ENCODE measurements at places on chromosomes 12 and 14. TPM values are rescaled to one million over a fixed set of nuclear protein-coding genes. Genes with fewer than 3 reads are reported as not detected.

- no peak for DNase-seq
These were observed 50.8 kb upstream of the MAX start for GRCh38 chr14:65153101-65153500.

- DNase-seq = peak; percentile 57
These were observed 5.5 kb downstream of the TMEM52B start for GRCh38 chr12:10184261-10184843.

- no peak for DNase-seq
These were observed 8.0 kb upstream of the SERPINA12 start for GRCh38 chr14:94517248-94517640.

DNA sequence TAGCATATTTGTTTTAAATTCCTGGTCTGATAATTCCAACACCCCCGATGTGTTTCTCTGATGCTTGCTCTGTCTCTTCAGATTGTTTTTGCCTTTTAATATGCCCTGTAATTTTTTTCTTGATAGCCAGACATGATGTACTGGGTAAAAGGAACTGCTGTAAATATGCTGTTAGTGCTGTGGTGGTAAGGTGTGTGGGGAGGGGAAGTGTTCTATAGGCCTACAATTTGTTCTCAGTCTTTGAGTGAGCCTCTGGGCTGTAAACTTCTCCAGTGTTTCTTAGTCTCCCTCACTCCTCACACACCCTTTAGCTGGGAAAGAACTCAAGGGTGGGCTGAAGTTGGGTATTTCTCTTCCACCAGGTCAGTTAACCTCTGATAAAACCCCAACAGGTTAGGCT, 147.0 kb upstream of the OR4E1 start:
- DNase-seq = no peak

- no peak for DNase-seq
These were observed 5.8 kb downstream of the DICER1 start for GRCh38 chr14:95151561-95151960.

NTS gene
- total RNA-seq = not detected

INSM2 gene
- total RNA-seq = not detected

KDM2B gene
- 18.1 TPM for total RNA-seq

RTL1 gene
- not detected for total RNA-seq

Data from MG63 (cell line).